Activated CD8-positive, alpha-beta memory T cell treated with anti-CD3 and anti-CD28 coated beads, Interleukin-2, amount 50 U/mL, for 4 hours (primary cell): ENCODE measurements at places on chromosomes 4 and X.

- no peak for DNase-seq
Measured at GRCh38 chrX:72713130-72713529, 976 bp downstream of the PHKA1 start.

- no peak for DNase-seq
Measured at GRCh38 chr4:26330946-26331345, 10.1 kb downstream of the RBPJ start.

DNA sequence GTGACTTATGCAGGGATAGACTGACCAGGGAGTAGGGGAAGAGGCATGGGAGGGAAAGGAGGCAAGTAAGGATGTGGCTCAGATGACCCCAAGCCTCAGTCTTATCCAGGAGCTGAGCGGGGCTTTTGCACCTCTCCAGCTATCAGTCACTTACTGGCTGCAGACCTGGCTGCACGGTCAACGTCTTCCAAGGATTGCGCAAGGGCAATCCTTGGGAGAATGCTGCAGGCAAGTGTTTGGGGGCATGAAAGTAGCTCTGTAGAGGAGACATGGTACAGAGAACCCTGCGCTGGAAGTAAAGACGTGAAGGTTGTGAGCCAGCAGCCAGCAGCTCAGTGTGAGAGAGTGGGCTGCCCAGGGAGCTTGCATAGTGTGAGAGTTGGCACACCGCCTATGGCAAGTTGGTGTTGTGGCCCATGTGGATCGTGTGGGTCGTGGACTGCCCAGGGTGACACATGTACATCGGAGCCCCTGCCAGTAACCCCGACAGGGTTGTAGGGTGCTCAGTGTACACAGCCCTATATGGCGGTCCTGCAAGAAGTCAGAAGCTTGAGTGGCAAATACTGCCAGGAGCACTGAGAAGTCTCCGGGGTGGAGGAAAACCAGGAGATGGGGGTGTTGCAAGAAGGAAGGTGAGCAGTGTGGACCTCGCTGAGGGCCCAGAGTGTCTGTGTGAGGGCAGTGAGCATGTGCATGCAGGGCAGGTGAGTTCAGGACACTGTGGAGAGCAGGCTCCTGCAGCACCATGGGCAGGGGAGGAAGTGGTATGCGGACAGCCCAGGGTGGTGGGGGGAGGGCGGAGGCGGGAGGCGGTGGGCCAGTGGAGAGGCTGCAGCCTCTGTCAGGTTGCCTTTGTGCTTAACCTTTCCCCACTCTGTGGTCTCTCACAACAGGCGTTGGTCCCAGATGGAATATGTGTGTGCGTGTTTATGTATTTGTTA lies 50.9 kb downstream of the KIT start:
- DNase-seq = no peak

DNA sequence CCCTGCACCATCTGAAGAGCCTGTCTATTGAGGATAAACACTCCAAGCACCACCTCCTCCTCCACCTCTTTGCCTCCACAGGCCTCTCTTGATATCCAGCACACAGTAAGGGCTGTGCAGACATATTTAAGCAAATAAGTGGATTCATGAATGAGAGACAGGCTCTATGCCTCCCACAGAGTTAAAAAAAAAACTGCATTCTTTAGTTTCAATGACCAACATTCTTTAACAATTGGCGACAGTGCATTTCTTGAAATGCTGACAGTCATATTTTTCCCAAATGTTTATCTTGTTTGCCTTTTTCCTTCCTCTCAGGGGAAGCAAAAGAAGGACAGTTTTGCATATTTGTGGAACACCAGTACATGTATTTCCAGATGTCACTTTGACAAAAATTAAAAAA lies 38.6 kb downstream of the MXRA5 start:
- DNase-seq = no peak

DNA sequence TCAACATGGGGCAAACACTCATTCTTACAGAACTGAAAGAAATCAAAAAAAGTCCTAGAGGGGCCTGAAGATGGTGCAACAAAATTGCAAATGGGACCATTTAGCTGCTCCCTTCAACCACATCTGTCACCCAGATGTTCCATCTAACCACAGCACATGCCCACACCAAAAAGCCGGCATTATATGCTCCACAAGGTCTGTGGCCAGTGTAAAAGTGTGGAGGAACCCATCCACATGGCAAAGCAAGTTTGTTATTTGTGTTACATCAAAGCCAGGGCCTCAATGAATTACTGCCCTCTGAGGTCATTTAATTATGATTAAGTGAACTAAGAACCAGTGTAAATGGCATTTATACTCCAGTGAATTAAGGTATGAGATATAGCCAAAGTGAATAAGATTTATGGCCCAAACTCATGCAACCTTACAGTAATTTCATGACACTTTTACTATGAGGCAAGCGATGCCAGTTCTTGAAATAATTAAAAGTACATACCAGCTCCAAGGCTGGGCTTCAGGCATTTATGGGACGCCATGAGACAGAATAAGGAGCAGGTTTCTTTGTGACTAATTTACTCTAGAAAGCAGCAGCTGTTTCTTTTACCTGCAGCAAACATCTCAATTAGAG lies 48.7 kb upstream of the FGF16 start:
- no peak for DNase-seq

- no peak for DNase-seq
Measured at GRCh38 chrX:66961665-66962064, 322.8 kb upstream of the EDA2R start.

DNA sequence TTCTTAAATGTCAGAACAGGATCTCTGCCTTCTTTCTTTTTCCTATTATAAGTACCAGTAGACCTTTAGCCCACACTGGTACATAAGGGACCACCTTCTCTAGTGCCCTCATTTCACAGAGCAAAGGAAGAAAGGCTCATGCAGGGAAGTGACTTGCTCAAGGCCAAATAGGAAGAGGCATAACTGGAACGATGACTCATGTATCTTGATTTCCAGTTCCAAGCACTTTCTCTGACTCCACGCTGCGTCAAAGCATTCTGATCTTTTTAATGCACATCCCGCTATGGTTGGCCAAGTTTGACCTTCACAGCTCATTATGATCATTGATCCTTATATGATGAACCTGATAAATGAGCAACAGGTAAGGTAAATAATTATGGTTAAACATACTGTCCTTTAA lies 542.0 kb downstream of the GBA3 start:
- no peak for DNase-seq

- DNase-seq = no peak
Measured at GRCh38 chrX:153708415-153708814, 15.8 kb downstream of the BCAP31 start.

DNA sequence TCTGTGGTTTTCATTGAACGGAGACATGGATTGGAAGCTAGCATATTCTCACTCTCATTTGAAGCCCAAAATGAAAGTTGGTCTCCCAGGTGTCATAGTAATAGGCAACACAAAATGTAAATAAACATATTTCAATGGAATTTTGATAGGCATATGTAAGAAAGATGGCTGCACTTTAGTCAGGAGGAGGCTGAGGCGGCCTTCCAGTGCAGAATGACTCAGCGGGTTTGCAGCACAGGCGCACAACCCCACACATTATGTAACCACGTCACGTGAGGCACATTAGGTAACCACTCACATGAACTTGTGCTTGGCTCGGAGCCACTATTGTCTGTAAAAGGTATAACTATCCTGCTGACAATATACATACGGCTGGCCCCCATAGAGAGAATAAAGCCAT lies 381.7 kb downstream of the GPAT3 start:
- DNase-seq = no peak

- no peak for DNase-seq
Measured at GRCh38 chrX:19556202-19556601, 40.9 kb upstream of the MAP3K15 start.

DNA sequence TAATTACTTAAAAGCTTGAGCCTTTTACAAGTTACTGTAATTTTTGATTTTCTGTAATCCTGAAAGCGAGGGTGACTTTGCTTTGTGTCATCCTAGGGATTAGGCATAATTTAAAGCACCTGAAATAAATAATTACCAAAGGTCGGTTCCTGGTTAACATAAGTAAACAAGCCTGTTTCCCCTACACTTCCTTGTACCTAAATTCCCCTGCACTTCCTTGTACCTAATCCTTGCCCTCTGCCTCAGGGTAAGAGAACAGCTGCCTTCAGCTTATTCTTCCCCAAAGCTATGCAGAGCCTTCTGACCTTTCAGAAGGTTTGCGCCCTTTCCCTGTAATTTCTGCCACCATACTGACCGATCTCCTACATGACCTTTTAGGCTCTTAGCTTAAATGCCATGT lies 166.1 kb upstream of the PDE5A start:
- no peak for DNase-seq

- no peak for DNase-seq
Measured at GRCh38 chr4:78693777-78694456, 82.2 kb upstream of the BMP2K start.

DNA sequence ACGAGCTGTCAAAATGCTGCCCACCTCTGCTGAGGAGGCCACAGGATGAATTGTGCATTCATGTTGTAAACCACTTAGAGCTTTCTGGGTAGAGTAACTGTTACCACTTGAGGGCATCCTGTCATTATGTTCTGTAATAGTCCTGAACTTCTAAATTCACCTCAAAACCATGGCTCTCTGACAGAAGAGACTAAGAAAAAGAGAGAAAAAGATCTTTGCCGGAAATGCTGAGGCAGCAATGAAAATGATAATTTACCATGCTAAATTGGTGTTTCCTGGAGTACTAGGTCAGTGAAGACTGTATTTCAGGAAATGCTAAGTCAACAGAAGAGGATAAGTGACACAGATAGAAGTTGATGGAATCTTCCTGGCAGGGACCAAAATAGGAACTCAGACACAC lies 942.3 kb upstream of the SLIT2 start:
- no peak for DNase-seq

GRCh38 chr4:3276986-3277385 lies 15.8 kb upstream of the RGS12 start:
- DNase-seq = no peak

- DNase-seq = peak; percentile 34
Measured at GRCh38 chr4:150828159-150828558, 186.9 kb downstream of the LRBA start.

DNA sequence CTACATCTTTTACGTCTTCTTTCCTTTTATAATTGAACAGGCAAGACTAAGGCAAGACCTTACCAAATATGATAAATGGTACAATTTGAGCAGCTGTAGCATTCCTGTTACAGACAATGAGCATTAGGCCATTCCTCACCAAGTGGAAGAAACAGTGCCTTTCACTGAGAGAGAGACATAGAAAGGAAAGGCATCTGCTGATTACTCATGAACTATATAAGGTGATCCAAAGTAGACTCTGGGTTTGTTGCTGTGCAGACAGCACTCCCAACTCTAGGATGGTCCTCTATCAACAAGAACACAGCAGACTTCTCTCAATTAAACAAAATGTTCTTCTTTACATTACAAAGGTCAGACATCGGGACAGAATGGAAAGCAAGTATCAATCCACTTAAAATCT lies 91.9 kb downstream of the FAM13A start:
- DNase-seq = no peak

DNA sequence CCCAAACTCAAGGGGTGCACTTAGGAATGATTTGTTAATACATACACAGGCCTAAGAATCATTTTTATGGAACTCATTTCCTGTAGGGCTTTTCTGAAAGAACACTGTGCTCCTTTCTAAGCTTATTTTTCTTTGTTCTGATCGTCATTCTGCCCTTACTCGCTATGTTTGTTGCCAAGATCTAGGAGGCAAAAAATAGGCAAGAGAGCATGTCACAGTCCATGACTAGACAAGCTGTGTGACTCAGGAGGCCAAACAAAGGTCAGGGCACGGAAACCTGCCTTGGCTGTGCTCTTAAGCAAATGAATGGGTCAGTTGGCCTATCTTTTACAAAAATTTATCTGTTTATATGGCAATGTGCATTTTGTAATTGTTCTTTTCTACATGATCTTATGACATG lies 42.5 kb upstream of the C1GALT1C1 start:
- DNase-seq = no peak

DNA sequence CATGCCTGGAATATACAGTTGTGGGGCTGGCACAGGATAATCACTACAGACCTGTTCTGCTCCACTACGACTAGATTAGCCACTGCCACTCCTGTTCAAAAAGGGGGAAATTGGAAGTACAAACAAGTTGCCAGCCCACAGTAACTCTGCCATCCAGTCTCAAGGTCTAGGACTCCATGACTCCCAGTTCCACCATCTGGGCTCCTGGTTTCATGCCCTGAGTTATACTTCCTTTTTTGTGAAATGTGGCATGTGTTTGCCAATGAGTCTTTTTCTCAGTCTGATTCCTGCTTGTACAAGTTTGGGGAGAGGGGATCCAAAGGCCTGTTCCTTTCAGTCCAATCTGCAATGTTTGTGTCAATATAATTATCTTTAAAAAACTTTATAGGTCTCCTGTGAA lies 1.0 kb upstream of the BLOC1S4 start:
- no peak for DNase-seq

- DNase-seq = no peak
Measured at GRCh38 chrX:9318213-9318612, 146.6 kb upstream of the TBL1X start.

- DNase-seq = no peak
Measured at GRCh38 chr4:154516318-154517029, 24.9 kb upstream of the DCHS2 start.

DNA sequence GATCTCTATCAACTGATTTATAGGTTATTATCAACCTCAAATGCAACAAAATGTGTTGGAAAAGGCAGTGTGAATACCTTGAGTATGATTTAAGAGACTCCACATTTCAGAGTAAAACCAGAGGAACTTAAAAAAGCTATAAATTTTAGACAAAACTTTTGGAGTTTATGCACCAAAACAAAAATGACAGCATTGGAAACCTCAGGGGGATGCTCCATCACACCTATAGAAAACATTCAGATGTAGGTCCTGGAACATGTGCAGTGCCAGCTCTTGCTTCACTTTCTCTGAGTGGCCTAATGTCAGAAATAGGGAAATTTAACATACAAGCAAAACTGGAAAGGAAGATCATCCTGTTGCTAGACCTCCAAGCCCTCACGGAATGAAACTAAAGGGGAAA lies 5.8 kb upstream of the VEGFC start:
- no peak for DNase-seq

GRCh38 chrX:67648361-67648760 lies 104.5 kb downstream of the AR start:
- DNase-seq = no peak

DNA sequence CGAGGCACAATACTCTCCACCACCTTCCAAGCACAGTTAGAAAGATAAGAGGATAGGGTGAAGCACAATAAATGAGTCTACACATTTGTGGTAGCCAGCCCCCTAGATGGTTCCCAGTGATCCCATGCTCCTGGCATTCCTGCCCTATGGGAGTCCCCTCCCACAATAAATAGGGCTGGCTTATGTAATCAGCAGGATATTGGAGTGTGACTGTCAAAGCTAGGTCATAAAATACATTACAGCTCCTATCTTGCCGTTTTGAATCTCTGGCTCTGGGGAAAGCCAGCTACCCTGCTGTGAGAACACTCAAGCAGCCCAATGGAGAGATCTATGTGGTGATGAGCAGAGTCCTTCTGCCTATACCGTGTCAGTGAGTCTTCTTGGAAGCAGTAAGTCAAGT lies 198.7 kb upstream of the NOCT start:
- no peak for DNase-seq

GRCh38 chr4:146428298-146428697 lies 93.4 kb downstream of the SLC10A7 start:
- DNase-seq = no peak

- no peak for DNase-seq
Measured at GRCh38 chr4:8516996-8517550, 63.1 kb upstream of the GPR78 start.

- DNase-seq = no peak
Measured at GRCh38 chr4:111854494-111855087, 290.7 kb upstream of the FAM241A start.
